ENCODE measurements at places on chromosomes 3 and 15.

DNA sequence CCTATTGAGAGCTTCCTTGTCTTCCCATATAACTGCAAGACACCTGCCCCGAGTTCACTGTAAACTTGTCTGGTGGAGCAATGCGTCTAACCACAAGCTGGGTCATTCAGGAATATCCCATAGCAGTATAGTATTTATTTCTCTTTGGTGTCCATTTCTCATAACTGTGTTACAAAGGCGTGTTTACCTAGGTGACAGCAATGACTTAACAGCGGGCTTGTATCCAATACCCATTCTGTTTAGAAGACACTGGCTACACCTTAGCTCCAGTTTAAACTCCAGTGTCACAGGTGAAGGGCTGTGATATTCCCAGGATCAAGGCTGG is 24.3 kb downstream of the ATP10A start:
- no peak for DNase-seq

GRCh38 chr15:65101891-65102708 is 12.9 kb downstream of the UBAP1L start:
- no peak for DNase-seq

DNA sequence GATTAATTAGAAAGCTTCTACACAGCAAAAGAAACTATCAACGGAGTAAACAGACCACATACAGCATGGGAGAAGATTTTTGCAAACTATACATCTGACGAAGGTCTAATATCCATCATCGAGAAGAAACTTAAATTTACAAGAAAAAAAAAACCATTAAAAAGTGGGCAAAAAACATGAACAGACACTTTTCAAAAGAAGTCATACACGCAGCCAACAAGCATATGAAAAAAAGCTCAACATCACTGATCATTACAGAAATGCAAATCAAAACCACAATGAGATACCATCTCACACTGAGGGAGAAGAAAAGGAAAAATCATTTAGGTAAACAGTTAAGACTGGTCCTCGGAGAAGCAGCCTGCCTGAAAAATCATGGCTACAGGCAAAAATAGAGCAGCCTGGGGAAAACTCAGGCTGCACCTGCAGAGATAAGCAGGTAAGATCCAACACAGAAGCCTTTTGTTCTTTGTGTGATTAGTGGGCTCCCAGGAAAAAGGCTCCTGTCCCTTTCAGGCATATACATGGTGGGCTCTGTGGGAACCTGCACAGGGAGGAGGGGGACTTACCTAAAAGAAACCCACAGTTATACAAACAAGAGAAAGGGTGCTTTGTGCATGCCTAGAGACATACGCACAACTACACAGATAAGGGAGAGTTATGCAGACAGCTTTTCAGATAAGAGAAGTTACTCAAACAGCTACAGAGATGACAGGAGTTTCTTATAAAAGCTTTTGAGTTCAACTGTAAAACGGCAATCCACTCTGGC is 49.3 kb downstream of the C3orf70 start:
- DNase-seq, result no peak

GRCh38 chr3:185532901-185533300 is 19.5 kb downstream of the LIPH start:
- DNase-seq, result no peak

DNA sequence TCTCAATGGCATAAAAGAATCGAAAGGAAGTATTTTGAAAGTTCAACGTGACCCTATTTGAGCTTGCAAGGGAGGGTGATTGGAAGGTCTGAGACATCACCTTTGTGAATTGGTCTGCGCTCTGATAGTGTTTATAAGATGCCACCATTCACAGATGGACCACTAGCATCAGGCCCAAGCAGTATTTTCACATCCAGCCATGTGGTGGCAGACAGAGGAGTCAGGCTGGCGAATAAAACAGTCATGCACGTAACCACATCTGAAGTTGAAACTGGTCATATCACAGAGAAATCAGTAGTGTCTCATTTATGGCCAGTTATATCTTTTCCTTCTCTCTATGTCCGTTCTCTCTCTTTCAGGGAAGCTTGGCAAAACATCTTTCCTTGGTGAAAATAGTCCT is 170.1 kb upstream of the ONECUT1 start:
- DNase-seq, result no peak

GRCh38 chr3:134186391-134186790 is 64.3 kb downstream of the RYK start:
- no peak for DNase-seq

DNA sequence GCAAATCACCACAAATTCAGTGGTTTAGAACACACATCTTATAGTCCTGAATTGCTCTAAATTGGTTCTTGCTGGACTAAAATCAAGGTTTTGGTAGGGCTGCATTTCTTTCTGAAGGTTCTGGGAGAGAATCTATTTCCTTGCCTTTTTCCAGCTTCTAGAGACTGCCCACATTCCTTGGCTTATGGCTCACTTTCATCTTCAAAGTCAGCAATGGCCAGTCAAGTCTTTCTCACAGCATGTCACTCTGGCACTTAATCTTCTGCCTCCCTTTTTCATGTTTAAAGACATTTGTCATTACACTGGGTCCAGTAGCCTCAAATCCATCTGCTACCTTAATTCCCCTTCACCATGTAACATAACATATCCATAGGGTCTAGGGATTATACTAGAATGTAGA is 149.0 kb downstream of the NEK10 start:
- DNase-seq, result no peak

DNA sequence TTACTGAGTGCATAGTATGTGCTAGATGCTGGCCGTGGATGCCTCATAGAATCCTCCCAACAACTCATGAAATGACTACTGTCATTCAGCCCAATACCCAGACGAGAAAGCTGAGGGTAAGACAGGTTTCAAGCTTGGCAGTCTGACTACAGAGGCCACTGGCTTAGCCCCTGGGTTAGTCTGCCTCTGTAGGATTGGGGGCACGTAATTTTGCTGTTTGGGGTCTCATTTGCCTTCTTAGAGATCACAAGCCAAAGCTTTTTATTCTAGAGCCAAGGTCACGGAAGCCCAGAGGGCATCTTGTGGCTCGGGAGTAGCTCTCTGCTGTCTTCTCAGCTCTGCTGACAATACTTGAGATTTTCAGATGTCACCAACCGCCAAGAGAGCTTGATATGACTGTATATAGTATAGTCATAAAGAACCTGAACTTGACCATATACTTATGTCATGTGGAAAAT is 1.0 kb upstream of the CCR5 start:
- DNase-seq, result no peak

DNA sequence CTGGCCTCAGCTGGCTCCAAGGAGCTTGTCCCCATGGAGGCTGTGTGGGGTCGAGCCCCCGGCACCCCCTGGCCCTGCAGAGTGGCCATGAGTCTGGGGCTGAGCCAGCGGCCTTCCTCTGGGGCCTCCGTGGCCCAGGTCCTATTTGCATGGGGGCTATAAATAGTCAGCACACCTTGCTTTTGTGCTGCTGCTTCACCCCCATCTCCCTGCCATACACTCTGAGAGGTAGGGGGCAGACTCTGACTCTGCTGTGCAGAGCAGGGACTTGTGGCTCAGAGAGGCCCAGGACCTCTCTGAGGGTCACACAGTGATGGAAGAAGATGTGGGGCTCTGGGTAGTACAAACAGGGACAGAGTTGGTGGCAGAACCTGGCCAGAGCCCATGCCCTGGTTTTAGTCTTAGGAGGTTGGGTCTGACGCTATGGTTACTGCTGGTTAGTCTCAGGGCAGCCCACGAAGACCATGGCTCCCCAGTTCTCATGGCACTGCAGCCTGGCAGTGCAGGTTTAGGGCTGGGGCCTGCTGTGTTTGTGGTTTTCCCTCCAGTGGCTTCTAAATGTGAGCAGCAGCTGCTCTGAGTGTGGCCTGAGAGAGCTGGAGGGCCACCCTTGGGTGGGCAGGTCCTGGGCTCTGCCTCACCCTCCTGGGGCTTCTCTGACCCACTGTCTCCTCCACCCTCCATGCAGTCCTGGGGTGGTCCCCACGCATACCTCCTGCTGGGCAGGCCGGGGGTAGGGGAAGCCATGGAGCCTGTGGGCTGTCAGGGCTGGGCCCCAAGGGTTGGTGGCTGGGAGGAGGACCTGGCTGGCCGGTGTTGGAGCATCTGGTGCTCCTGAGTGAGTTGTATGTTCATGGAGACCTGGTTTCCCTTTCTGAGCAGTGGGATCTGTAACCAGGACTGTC is 13.6 kb downstream of the PRKCD start:
- no peak for DNase-seq

GRCh38 chr3:62815981-62816380 is 59.2 kb downstream of the CADPS start:
- DNase-seq, result no peak

GRCh38 chr15:79442911-79443310 is 10.8 kb downstream of the MINAR1 start:
- no peak for DNase-seq

GRCh38 chr15:55796321-55796965 is 53.5 kb upstream of the PRTG start:
- DNase-seq, result no peak

GRCh38 chr3:55296791-55297190 is 190.3 kb downstream of the WNT5A start:
- DNase-seq, result no peak

DNA sequence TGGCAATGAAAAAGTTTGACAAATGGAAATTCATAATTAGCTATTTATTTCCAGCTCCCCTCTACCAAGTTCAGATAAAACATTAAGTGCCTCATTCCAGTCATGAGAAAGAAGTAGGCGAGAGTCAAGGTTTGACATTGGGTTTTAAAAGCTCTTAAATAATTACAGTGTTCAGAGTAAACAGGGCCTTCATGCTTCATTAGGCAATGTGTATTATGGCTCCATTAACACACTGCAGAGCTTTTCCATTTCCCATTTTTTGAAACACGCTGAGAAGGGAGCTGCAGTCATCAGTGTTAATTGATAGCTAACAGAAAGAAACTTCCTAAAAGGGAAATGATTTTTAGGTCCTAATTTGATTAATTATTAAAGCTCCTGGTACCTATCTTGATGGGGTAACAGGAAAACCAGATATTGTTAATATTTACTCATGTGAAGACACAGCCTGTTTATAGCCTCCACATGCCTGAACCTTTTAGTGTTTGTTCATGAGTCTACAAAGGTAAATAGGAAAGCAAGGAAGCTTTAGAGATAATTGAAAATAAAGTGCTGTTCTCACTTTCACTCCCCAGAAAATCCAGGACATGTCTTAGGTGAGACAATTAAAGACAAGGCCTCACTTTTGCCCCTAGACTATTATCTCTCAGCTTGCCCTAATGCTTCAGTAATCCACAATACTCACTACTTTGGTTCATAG is 28.7 kb downstream of the SST start:
- no peak for DNase-seq

All from B cell (primary cell).